ENCODE measurements at places on chromosomes 11 and 22. TPM values are rescaled to one million over a fixed set of nuclear protein-coding genes. Genes with fewer than 3 reads are reported as not detected.

HPS5 gene
- total RNA-seq, result 16.0 TPM

- no peak for DNase-seq
These were observed 20.9 kb upstream of the ATXN10 start for GRCh38 chr22:45650721-45651120.

GRCh38 chr11:114233755-114234154 lies 62.4 kb upstream of the NNMT start:
- no peak for DNase-seq

PTGDR2 gene
- not detected for total RNA-seq

Data from RPMI7951 (cell line).